Activated T-helper 1 cell treated with anti-CD3 and anti-CD28 coated beads, Interleukin-12 subunit alpha, Interleukin-12 subunit beta, Interleukin-2, Interleukin-4 antibody, amounts not matched to agents 30 ng/mL and 10 ng/mL and 1 ng/mL, durations not matched to agents 14 hours and 24 hours and 36 hours (primary cell): ENCODE measurements at places on chromosomes 2 and 18.

GRCh38 chr2:42895134-42895790 is 102.9 kb upstream of the HAAO start:
- H3K27me3 ChIP-seq = peaks cover 3% of the 10 kb centered on the region
- no peak overlapping the region for H3K4me3 ChIP-seq
- no peaks in the 10 kb centered on the region for H3K36me3 ChIP-seq
- H3K27ac ChIP-seq = no peak overlapping the region

- DNase-seq = no peak
- H3K36me3 ChIP-seq = no peaks in the 10 kb centered on the region
- no peak overlapping the region for H3K4me3 ChIP-seq
- peaks cover 6% of the 10 kb centered on the region for H3K4me1 ChIP-seq
- no peak overlapping the region for H3K27ac ChIP-seq
Observed at GRCh38 chr2:104452558-104452957, 401.4 kb upstream of the POU3F3 start.

GRCh38 chr2:199465988-199466691 is 8.4 kb upstream of the SATB2 start:
- H3K4me1 ChIP-seq = no peaks in the 10 kb centered on the region
- no peaks in the 10 kb centered on the region for H3K36me3 ChIP-seq
- no peak overlapping the region for H3K27ac ChIP-seq
- no peak for DNase-seq
- H3K27me3 ChIP-seq = peaks cover 77% of the 10 kb centered on the region
- H3K4me3 ChIP-seq = no peak overlapping the region

DNA sequence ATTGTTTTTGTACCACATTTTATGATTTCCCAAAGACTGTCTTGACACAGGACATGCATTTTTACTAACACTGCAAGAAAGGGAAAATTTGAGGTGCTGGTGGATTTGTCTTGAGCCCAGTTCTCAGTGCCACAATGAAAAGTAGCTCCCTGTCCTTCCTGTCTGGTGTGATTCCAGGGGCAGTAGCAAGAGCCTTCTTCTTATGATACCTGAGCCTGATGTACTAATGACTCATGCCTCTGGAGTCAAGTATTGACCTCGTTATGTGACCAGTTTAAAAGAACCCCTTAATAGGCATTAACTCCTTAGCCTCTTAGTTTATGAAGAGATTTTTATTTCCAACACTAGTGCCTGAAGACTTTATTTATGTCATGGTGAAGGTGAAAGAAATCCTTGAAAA is 728.6 kb downstream of the SLC4A3 start:
- DNase-seq = no peak
- H3K27me3 ChIP-seq = no peaks in the 10 kb centered on the region
- H3K4me1 ChIP-seq = no peaks in the 10 kb centered on the region
- no peaks in the 10 kb centered on the region for H3K36me3 ChIP-seq
- H3K27ac ChIP-seq = no peak overlapping the region
- H3K4me3 ChIP-seq = no peak overlapping the region

DNA sequence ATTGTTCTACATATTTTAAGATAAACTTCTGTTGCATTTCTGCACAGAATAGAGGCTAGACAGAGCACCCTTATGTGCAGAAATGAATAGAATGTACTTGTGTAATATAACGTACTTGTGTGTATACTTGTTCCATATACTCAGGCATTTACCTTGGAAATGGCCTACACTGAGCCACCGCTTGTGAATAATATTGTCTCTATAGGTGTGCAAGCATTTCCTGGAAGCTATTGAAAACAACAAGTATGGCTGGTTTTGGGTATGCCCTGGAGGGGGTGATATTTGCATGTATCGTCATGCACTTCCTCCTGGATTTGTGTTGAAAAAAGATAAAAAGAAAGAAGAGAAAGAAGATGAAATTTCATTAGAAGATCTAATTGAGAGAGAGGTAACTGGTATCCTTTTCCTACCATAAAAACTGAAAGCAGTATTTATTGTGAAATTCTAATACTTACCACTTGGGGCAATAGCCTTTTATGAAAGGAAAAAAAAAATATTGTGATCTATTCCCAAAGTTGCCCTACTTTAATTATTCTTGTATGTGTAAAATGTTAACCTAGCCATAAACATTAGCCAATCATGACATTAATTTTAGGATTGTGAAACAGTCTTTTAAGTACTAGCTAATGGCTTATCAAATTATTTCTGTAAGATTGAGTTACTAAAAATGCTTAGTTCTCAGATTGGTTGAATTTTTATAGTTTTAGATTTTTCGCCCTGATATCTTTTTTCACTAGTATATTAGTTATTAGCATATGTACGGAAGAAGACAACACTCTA is 18.0 kb downstream of the ZC3H15 start:
- H3K4me1 ChIP-seq = peaks cover 13% of the 10 kb centered on the region
- DNase-seq = no peak
- no peaks in the 10 kb centered on the region for H3K27me3 ChIP-seq
- no peak overlapping the region for H3K27ac ChIP-seq
- H3K36me3 ChIP-seq = peaks cover 50% of the 10 kb centered on the region

GRCh38 chr2:20536619-20537422 is 89.9 kb downstream of the RHOB start:
- no peaks in the 10 kb centered on the region for H3K36me3 ChIP-seq
- H3K27ac ChIP-seq = no peak overlapping the region
- peaks cover 9% of the 10 kb centered on the region for H3K27me3 ChIP-seq
- no peaks in the 10 kb centered on the region for H3K4me1 ChIP-seq
- H3K4me3 ChIP-seq = no peak overlapping the region

- H3K4me3 ChIP-seq = no peak overlapping the region
- DNase-seq = no peak
- H3K27ac ChIP-seq = no peak overlapping the region
- H3K36me3 ChIP-seq = no peaks in the 10 kb centered on the region
- H3K27me3 ChIP-seq = peaks cover 10% of the 10 kb centered on the region
Observed at GRCh38 chr18:50061876-50062517, 132.9 kb downstream of the MYO5B start.

GRCh38 chr2:7838669-7839068 is 843.2 kb upstream of the ID2 start:
- peaks cover 3% of the 10 kb centered on the region for H3K27me3 ChIP-seq
- H3K4me3 ChIP-seq = no peak overlapping the region
- no peak for DNase-seq
- H3K4me1 ChIP-seq = peaks cover 31% of the 10 kb centered on the region
- H3K36me3 ChIP-seq = peaks cover 4% of the 10 kb centered on the region
- H3K27ac ChIP-seq = no peak overlapping the region
